ENCODE measurements at places on chromosomes 7 and 10.

DNA sequence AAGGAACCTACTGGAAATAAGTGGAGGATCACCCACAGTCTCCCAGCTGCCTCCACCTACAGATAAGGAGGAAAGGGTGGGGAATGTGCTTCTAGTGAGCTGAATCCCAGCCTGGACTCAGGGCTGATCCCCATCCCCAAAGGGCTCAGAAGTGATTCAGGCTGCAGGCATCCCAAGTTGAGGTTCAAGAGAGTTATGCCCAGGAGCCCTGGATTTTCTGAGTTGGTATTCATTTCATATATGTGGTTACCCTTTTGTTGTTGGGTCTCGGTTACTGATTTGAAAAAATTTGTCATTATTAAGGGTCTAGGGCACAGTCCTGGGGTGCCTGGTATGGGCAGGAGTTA lies 30.0 kb upstream of the SRGN start:
- DNase-seq, result no peak

- no peak for DNase-seq
These were observed 335.3 kb downstream of the MAGI2 start for GRCh38 chr7:79118143-79118542.

- no peak for DNase-seq
These were observed 171.0 kb downstream of the SEM1 start for GRCh38 chr7:96538632-96539031.

GRCh38 chr7:66669088-66669487 lies 40.4 kb downstream of the KCTD7 start:
- no peak for DNase-seq

DNA sequence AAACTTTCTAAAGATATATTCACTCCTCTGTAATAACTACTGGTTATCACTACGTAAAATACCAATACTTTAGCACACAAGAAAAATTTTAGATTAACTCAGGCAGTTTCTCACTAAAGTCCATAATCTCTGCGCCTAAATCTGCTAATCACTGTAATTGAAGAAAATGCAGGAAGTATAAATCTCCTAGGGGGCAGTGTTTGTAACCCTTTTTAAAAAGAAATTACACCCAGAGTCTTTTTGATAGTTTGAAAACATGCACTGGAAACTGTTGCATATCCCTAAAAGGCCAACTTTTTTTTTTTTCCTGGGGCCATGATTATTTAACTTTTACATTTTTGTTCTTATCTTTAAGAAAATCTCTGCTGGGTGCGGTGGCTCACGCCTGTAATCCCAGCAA lies 209.6 kb downstream of the KIAA1217 start:
- no peak for DNase-seq

- no peak for DNase-seq
These were observed 1236.0 kb upstream of the CELF2 start for GRCh38 chr10:9781666-9782065.

DNA sequence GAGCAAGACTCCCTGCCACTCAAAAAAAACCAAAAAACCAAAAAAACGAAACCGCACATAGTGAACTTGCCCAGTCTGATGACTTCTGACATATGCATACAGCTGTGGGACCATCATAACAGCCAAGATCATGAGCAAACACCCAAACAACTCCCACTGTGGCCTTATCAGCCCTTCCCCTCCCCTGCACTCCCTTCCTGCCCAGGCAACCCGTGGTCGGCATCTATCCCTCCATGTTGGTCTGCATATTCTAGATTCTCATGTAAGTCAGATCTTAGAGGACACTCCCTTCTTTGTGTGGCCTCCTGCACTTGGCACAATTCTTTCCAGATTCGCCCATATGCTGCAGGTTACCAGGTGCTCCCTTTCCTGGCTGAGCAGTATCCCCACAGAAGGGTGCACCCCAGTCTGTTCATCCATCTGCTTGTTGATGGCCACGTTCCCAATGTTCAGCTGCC lies 72.8 kb downstream of the GNA12 start:
- no peak for DNase-seq

DNA sequence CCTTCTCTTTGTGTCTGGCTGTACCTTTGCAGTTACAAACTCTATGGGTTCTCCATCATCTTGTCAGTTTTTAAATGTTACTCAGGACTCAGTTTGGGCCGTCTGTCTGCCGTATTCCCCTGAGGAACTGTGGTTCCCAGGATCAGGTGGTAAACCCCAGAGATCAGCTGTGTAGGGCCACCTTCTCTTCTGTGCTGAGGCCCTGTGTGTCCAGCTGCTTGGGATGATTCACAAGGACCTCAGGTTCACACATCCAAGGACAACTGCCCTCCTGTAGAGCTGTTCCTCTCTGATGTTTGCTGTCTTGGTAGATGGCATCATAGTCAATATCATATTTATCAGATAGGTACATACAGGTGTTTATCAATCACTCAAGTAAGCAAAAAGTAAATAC lies 24.5 kb downstream of the CUL1 start:
- no peak for DNase-seq

- peak; percentile 49 for DNase-seq
These were observed 4.2 kb downstream of the SMARCD3 start for GRCh38 chr7:151244196-151244840.

DNA sequence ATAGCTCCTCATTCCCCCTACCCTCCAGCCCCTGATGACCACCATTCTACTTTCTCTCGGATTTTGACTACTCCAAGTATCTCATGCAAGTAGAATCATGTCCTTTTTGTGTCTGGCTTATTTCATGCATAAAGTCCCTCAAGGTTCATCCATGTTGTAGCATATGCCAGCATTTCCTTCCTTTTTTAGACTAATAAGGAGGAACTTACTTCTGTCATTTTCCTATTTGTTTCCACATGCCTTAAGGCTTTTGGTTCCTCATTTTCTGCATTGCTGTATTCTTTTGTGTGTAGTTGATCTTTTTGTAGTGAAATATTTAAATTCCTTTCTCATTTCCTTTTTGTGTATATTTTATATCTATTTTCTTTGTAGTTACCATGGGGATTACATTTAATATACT lies 376.9 kb downstream of the CALN1 start:
- no peak for DNase-seq

- no peak for DNase-seq
These were observed 51.5 kb upstream of the ITGB1 start for GRCh38 chr10:33009244-33010131.

GRCh38 chr7:141238596-141239243 lies 164.9 kb downstream of the TMEM178B start:
- no peak for DNase-seq

GRCh38 chr7:79182283-79182682 lies 271.2 kb downstream of the MAGI2 start:
- no peak for DNase-seq

- no peak for DNase-seq
These were observed 605.6 kb upstream of the TEX47 start for GRCh38 chr7:89401099-89401498.

DNA sequence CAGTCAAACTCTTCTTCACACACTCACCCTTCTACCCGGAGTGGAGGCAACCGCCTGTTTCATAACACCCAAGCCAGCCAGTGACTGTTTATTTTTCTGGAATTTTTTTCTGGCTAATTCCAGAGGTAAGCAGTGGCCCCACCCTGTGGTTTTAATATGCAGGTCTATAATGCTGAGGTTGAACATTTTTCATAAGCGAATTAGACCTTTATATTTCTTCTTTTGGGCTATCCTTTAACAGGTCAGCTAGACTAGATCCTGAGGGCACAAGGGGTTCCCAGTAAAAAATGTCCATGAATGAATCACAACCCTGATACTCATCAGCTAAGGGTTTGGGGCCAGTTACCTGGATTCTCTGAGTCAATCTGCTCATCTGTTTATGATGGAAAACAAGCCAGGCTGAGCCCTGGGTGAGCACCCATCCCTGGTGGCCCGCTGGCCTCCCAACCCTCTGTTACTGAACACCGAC lies 76.2 kb downstream of the GRB10 start:
- DNase-seq, result no peak

DNA sequence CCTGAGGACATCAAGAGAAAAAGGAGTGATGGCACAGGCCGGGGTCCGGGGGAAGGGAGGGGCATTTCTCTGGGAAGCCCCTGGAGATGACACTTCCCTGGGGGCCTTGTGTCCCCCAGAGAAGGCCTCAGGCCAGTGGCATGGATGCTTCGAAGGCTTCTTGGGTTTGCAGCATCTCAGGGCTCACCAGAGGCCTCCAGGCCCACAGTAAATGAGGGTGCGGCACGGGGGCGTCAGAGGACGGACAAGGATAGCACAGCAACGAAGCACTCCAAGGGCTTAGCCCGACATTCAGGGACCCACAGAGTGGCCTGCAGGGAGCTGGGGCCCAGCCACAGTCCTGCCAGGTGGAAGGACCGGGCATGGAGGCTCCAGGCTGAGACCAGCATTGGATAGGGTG lies 71.6 kb downstream of the ADARB2 start:
- no peak for DNase-seq

DNA sequence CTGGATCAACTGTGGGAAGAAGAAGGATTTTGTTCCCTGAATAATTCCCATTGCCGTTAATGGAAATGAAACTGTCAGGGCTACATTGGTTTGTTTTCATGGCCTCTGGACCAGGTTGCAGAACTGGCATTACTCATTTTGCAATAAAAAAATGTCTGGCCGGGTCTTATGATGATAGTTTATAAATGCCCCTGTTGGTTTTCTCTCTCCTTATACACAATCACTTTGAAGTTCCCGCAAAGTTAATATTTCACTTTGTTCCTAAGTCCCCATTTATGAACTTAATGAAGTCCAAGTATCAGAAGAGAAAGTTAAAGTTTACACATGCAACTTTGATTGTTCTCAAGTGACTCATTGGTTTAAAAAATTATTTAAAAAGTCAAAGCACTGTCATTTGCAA lies 150.7 kb upstream of the PRR15 start:
- no peak for DNase-seq

- no peak for DNase-seq
These were observed 18.1 kb downstream of the FOXP2 start for GRCh38 chr7:114432703-114433102.

DNA sequence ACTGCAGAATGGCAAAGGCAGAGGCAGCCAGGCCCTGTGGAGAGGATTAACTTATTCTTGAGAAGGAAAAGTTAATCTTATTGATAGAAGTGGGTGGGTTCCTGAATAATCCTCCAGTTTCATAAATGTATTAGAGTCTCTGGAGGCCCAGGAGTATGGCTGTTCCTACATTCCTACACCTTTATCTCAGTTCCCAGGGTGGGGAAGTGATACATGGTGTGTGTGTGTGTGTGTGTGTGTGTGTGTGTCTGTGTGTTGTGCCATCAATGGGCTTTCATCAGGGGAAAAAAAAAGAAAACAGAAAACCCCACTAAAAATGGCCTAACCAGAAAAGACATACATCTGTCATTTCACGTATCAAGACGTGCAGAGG lies 22.0 kb upstream of the GSDME start:
- DNase-seq, result no peak

GRCh38 chr7:63028376-63029206 lies 970.1 kb upstream of the ZNF722 start:
- no peak for DNase-seq

DNA sequence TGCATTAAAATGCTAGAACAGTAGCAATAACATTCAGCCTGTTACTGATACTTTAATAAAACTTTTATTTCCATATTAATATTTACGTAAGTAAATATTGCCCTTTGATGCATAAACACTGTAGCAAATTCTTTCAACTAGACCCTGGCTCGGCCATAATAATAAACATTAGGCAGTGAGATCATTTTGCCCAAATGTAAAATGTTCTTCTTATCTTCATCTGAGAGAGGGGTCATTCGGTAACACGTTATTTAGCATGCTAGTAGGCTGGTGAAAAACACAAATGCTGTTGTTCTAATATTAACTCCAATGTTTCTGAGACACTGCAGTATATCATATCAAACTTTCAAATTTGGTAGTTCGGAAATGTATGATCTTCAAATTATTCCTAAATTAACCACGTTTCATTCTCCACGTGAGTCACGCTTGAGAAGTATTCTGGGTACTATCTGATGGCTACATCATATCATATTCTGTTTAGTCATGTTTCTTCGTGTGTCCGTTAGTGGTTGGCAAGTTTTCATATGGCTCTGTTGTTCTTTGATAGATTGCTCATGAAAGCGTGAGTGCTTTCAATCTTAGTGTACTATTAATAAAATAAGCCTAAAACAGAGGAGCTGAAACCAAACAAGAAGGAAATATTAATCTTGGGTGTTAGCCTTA lies 145.8 kb downstream of the NSUN6 start:
- DNase-seq, result no peak

DNA sequence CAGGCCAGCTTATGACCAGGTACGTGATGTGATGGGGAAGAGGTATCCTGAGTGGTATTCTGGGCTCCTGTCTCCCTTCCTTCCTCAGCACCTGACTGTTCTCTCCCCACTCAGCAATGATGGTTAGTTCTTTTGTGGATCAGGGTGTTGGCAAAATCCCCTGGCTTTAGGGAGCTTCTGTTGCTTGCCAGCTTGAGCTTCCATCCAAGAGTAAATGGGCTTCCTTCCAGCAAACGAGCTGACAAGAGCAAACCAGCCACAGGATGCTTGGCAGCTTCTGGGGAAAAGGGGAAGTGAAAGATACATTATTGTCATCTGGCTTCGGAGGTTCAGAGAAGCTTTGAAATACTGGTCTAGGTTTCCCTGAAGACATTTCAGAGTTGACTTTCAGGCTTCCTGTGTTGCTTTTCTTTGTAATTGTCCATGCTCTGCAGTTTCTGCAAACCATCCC lies 5.2 kb downstream of the DUSP5 start:
- no peak for DNase-seq

- DNase-seq, result no peak
These were observed 55.0 kb upstream of the BTBD16 start for GRCh38 chr10:122216047-122216446.

DNA sequence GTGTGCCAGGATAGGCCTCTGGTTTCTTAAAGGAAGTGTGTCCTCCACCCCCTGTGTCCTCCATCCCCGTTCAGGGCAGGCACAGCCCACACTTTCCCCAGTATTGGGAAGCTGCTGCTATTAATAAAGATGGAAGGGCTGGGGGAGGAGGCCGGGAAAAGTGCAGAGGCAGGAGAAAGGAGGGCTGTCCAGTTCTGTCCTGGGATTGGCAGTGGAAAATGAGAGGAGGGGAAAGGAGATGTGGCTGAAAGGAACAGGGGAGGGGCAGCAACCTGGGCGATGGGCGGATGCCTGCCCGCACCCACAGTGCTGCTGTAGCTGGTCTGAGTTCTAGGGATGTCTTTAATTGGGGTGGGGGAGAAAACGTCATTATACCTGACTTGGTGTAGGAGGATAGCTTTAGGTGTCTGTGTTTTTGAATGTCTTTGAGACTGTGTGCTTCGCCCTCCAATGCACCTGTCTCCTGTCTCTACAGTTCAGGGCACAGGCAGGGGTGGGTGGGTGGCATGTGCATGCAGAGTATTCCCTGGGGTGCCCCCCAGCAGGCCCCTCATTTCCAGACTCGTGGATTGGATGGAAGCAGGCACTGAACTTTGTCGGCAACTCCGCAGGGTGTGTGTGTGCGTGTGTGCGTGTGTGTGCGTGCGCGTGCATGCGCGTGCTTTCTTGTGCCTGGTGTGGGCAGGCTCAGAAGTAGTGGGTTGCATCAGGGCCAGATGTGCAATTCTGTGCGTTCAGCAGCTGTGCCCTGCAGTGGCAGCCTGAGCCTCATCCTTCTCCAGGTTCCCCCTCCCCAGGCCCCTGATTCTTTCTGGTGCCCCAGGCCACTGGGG lies 2.5 kb downstream of the TRIM8 start:
- DNase-seq, result no peak

GRCh38 chr10:81872206-81872862 lies 2.7 kb upstream of the NRG3 start:
- no peak for DNase-seq

- no peak for DNase-seq
These were observed 92.8 kb downstream of the CHN2 start for GRCh38 chr7:29287366-29287765.

Data from activated CD4-positive, alpha-beta T cell treated with anti-CD3 and anti-CD28 coated beads for 24 hours (primary cell).